ENCODE measurements at places on chromosomes 16 and 17.

DNA sequence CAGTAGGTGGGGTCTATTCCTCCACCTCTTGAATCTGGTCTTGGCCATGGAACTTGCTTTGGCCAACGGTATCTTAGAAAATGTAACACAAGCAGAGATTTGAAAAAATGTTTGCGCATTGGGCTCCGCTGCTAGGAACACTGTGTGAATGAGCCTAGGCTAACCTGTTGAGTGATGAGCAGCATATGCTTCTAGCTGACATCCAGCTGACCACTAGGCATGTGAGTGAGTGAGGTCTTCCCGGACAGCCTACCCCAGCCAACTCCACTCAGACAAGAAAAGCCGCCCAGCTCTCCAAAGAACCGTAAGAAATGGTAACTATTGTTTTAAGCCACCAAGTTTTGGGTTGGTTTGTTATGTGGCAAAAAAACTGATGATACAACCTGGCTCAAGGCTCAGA is 31.4 kb upstream of the BCO1 start:
- DNase-seq, result no peak

DNA sequence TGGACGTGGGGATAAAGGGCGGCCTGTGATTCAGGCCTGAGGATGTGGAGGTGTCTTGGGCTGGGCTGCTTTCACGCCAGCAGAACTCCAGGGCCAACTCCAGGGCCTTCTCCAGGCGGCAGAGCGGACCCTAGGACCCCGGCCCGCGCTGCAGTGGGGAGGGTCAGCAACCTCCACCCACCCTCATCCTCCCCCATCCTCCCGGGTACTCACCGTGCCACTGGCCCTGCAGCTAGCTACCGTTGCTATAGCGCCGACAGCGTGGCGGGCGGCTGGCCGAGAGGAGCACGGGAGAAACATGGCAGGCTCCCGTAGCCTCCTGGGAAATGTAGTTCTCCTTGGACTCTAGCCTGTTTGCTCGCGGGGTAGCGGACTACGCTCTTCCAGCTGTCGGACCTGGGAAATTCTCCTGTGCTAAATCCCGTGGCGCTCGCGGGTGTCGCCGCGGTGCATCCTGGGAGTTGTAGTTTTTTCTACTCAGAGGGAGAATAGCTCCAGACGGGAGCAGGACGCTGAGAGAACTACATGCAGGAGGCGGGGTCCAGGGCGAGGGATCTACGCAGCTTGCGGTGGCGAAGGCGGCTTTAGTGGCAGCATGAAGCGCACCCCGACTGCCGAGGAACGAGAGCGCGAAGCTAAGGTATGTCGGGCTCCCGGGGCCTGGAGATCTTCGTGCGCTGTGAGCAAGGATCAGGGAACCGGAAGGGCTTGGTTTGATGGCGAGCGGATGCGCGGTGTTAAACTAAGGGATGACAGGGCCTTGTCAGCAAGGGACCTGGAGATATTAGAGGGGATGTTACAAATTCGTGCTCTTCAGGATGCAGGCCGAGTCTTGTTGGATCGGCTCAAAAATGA is at the start of the genes FTO and RPGRIP1L:
FTO (plus strand) TSS at position 567 of the 855 bp plus-strand sequence.
RPGRIP1L (minus strand) TSS at position 270 of the 855 bp plus-strand sequence. CDS start 3,136 bp downstream, outside the sequence.
- DNase-seq, result peak; percentile 99

- peak; percentile 49 for DNase-seq
Measured at GRCh38 chr17:55601874-55602364, 90.7 kb upstream of the SMIM36 start.

DNA sequence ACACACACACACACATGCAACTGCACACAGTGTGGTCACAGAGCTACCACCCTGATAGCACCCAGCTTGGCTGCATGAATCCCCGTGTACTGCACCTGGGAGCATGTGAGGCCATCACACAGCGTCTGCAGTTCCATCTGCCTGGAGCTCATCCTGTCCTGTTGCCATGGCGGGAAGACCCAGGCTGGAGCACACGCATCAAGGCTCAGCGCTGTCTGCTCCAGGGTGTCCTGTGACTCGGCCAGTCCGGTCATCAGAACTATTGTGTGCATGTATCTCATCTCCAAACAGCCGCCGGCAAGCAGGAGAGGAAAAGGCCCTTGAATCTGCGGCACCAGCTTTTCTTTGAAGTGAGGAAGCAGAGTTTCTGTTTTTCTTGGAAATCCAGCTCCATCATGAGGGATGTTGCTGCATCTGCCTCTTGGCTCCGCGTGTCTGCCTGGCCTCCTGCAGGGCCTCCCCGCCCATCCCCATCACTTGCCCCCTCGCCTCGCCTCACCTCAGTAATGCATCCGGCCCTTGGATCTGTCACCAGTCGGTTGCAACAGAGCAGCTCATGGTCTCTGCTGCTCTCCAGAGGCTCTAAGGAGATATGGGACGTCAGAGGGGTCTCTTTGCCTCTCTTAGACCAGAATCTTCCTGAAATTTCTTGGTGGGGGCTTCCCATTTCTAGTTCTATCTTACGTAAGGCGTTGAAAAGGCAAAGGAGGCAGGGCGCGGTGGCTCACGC is 23.7 kb downstream of the CACNG4 start:
- DNase-seq, result no peak

GRCh38 chr17:2237950-2238349 is 65.6 kb downstream of the SMG6 start:
- no peak for DNase-seq

GRCh38 chr17:4620531-4621101 is 20.9 kb downstream of the ALOX15 start:
- no peak for DNase-seq

- no peak for DNase-seq
Measured at GRCh38 chr17:12282056-12282455, 261.4 kb downstream of the MAP2K4 start.

- DNase-seq, result no peak
Measured at GRCh38 chr16:51392521-51393187, 241.6 kb upstream of the SALL1 start.

DNA sequence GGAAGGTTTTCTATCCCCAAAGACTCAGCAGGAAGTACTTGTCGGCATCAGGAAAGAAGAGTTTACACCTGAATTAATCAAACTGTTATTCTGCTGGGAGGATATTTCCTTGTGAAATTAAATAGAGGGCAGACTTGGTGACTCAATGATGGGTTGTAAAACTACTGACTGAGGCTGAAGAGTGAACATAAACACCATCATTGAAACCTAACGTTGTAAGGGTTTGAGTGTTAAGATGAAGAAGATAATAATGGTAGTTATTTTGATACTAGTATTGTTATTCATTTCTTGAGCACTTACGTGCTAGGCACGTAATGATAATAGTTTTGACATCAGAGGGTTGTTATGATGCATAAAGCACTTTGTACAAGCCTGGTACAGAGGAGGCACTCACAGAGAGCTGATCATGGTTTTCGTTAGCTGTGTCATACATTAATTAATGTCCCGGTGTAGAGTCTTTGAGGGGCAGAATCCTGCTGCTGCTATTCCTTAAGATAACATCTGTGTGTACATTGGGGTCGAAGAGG is 64.2 kb upstream of the CACNG3 start:
- DNase-seq, result no peak

DNA sequence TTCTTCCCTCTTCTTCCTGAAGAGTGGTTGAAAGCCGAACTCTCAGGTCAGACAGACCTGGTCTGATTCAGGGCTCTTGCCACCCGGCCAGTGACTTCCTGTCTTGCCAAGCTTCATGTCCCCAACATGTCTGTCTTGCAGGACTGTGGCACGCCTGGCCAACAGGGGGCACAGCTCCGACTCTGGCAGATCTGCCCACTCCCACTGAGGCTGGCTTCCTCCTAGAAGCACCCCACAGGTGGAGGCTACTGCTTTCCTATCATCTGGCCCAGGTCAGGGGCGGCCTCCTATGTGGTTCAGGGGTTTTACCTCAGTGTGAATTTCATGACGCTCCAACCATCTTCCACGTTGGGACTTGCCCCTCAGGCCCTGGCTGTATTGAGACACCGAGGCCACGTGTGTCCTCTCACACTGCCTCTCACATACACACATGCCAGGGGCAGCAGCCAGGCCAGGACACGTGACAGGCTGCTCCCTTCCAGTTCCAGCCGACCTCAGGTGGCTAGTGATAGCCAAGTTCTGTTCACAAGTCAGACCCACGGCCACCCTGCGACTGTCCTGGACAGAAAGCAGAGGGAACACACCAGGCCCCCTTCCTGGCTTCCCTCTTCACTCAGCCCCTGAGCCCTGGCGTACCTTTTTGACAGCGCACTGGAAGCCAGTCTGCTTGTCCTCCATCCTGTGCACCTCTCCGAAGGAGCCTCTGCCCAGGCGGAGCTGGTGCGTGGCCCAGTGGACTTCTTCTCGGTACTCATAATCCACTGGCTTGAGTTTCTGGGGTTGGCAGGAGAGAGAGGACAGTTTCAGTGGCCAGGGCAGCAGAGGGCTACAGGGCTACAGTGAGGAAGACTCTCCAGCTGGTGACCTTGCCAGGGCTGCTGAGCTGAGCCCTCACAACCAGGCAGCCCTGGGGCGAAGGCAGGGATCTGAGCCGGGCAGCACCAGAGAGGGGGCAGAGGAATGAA is 22.6 kb upstream of the SPATA32 start:
- peak; percentile 42 for DNase-seq

- DNase-seq, result no peak
Measured at GRCh38 chr17:76888661-76889060, 20.5 kb downstream of the MGAT5B start.

GRCh38 chr16:4862639-4863038 is 15.4 kb downstream of the UBN1 start:
- no peak for DNase-seq

GRCh38 chr16:77679901-77680300 is 42.4 kb upstream of the NUDT7 start:
- DNase-seq, result peak; percentile 91

GRCh38 chr16:6300523-6300922 is 1032.1 kb upstream of the RBFOX1 start:
- no peak for DNase-seq

Data from common myeloid progenitor, CD34-positive (primary cell).